Activated CD4-positive, alpha-beta T cell treated with anti-CD3 and anti-CD28 coated beads for 36 hours (primary cell): ENCODE measurements at places on chromosomes 7 and 10.

DNA sequence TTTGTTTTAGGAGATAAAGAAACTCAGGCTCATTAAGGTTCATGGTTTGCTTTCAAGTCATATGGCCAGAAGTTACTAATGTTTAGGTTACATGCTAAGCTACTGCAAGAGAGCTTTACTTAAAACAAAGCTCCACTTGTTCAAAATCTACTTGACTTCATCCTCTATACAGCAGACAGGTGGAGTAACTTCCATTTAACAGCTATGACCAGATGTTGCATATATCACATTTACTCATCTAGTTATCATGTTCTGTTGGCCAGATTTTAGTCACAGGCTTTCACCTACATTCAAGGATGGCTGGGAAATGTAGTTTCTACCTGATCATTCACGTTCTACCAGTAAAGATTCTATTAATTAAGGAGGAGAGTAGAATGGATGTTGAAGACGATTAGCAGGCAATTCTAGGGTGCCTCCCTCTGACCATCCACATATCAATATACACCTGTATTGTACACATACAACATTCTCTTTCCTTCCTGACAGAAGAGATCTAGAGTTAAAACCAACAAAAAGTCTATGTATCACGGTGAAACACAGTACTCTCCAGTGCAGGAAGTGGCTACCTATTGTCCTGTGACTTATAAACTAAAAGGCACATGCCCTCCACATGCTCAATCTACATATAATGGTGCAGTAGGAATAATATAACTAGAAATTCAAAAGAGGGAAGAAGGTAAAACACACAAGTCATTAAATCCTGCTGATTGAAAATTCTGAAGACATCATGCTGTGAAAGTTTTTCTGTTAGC, 488.0 kb downstream of the MDFIC start:
- DNase-seq = no peak

DNA sequence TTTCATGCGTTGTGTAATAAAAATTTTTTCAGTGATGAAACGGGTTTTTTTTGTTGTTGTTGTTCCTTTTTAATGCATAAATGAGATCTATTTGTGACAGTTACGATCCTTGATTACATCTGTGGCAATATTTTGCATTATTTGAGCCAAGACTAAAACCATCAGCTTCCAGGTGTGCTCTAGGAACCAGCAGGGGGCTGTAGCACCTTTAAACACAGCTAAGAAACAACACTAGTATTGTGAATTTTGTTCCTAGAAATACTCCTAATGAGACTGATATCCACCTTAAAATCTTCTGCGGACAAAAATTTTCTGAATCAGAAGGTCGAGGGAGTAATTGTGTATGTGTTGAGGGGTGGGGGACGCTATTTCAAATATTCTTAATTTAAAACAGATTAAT, 52.6 kb downstream of the FGFBP3 start:
- no peak for DNase-seq

DNA sequence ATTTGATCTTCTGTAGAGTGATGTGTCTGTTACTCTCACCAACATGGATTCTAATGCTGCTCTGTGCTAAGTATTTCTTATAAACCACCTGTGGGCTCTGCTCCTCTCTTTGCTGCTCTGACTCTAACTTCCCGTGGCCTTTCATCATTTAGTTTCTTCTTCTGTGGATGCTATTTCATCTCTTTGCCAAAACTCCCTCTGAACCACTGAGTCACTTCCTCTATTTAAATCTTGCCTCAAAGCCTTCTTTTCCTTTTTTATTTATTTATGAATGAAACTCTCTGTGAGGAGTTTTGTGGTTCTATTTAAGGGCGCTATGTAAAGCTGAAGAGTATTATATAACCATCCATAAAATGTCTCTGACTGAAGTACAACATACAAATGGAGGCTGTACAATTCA, 538.5 kb downstream of the SUGCT start:
- peak; percentile 13 for DNase-seq

DNA sequence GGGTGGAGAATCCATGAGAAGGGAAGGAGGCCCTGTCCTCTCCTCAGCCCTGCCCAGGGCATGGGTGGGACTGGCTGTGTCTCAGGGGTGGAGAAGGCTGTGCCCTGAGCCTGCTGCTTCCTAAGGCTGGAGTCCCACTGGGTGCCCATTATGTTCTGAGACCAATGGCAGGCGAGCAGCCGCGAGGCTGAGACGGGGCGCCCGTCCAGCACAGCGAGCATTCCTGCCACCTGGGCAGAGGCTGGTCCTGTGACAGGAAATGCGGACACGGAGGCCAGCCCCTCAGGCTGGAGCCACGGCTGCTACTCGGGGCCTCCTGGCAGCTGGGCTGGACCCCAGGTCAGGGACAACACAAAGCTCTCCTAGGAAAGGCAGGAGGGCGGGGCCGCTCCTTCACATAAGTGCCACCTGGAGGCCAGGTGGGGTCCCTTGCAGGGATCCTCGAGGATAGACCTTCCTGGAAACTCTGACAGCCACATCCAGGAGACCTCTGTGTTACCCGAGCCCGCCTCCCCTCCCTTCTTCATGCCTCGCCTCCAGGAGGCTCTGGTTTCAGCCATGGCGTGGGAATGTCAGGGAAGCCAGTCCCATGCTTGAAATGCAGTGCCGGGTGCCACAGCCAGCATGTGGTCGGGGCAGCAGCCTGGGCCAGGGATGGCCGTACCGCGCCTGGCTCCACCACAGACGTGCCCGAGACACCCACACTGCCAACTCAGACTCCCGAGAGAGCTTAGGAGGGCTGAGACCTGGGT, 173.9 kb downstream of the USP6NL start:
- no peak for DNase-seq

DNA sequence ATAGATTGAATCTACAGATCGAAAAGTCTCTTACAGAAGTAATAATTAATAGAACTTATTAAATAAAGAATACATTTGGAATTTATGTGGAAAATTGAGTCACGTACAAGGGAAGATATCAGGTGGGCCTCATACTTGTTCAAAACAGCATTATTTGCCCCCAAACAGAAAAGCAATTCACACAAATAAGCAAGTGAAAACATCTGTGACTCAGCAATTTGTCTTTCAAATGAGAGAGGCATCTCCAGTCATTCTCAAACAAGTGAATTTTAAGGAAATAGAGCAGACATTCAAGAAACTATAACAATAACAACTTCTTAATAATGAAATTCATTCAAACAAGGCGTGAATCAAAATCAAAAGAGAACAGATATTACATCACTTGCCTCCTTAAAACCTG, 50.1 kb downstream of the SEMA3A start:
- no peak for DNase-seq
